Brain pericyte (primary cell): ENCODE measurements at places on chromosomes 11 and 22.

DNA sequence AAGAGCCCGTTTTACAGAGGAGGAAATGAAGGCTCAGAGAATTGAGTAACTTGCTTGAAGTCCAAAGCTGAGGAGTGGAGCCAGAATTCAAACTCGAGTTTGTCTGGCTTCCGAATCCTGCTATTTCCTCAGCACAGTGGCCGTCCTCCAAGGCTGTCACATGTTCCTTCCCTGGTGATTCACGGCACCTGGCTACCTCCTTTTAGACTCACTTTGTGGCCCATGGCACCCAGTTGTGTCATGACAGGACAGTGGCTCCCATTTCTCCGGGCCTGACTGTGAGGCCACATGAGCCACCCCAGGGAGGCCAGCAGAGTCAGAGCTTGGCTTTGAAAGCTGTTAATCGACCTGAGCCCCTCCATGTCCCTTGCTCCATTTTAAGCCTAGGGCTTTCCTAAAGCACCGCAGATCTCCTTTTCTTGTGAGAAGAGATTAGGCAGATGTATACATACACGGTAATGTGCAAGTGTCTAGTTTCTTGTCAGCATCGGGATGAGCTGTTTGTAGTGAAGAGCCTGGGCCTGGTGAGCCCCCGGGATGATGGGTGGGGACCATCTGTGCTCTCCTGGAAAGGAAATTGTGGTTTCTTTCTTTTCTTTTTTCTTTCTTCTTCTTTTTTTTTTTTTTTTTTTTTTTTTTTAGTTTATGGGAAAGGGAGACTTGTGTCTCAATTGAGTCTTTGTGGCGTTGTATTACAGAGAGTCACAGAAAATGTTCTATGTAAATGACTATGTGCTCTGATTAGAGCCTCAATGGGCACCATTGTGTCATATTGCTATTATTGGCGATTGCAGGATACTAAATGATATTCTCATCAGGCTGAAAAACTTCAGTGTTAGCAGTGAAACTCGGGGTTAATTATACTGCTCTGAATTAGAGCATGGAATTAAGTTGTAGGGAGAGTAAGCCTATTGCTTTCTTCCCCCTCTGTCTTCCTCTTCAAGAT is 54.8 kb downstream of the PTPRJ start:
- DNase-seq = no peak

DNA sequence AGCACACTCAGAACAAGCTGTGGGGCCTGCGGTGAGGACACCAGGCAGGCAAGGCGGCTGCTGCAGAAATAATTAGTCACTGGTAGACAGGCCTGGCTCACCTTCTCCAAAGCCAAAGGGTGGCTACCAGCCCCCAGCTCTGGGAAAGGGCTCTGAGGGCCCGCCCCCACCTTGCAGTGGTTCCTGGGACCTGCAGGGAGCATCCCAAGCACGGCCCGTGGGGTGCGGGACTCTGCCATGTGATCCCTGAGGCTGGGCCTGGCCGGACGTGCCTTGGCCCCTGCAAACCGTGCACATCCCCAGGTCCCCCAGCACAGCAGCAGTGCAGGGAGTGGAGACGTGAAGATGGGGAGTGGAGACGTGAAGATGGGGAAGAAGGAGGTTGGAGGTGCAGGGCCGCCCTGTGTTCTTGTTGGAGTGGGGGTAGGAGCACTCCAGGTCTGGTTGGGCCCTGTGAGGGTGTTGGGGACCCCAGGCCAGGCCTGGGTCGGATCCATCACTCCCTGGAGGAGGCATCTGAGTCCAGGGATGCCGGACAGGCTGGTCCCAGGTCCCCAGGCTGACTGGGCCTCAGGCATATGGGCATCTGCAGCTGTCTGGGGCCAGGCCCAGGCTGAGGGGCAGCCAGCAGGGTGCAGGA is 41.9 kb downstream of the RTN4R start:
- no peak for DNase-seq

- DNase-seq = no peak
Measured at GRCh38 chr22:41834005-41834944, 1.4 kb downstream of the SREBF2 start.

DNA sequence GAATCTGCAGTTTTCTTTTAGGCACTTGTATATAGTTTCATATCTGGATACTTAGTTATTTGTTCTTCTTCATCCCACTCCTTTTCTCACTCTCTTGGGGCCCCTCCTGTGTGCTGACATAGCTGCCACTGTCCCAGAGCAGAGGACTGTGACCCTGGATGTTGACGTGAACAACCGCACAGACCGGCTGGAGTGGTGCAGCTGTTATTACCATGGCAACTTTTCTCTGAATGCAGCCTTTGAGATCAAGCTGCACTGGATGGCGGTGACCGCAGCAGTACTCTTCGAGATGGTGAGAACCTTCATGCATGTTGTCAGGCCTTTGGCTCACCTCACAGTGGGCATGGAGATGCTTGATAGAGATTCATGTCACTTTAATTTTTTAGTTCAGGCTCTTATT is 50.9 kb upstream of the YWHAH start:
- no peak for DNase-seq

- no peak for DNase-seq
Measured at GRCh38 chr11:129999407-129999806, 3.2 kb downstream of the PRDM10 start.

DNA sequence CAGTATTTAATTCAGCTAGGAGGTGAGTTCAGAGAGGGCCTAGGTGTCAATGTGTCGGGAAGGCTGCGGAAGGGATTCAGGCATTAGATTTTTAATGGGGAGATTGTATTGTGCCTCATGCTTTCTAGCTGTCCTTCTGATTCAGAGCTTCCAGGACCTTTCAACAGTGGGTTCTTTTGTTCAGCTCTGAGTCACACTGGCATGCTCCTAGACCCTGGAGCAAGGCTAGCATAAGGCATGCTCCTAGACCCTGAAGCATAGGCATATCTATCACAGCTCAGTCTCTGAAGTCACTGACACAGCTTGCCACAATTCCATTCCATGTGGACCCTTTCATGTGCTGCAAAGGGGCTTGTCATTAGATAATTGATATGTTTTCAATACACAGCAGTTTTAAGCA is 396.9 kb downstream of the RAB38 start:
- DNase-seq = no peak

GRCh38 chr22:41116342-41116741 is 23.9 kb downstream of the EP300 start:
- no peak for DNase-seq

GRCh38 chr11:61626580-61627380 is 45.9 kb upstream of the SYT7 start:
- DNase-seq = no peak
